ENCODE measurements at places on chromosomes 6 and 20. TPM values are rescaled to one million over a fixed set of nuclear protein-coding genes. Genes with fewer than 3 reads are reported as not detected.

DNA sequence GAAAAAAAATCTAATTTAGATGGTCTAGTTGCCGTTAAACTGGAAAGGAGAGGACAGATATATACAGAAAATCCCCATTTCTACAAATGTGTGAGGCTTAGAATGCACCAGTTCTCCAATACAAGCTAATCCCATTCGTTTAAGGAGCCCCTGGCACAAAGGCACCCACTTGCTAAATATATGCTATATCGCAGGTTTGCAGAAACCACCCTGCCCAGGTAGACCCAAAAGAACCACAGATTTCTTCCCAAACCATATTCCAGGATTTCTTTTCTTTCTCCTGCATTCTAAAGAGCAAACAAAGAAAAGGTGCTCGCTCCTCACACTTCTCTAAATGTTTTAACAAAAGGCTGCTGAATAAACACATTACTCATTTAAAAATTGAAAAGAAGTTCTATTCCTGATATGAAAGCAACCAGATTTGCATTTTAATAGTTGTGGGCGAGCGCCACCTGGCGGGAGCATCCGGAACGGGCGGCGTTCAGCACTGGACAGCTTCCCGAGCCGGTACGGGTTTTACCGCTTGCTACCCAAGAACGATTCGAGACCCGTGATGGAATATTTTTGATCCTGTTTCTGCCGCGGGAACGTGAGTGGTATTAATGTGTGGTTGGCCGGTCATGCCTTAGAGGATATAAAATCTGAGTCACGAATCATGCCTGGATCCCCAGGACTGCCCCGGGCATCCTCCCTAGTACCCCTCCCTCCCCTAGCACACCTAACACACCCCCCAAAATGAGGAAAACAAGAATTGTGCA lies 2.1 kb downstream of the PTPRT start:
- DNase-seq, result peak; percentile 79

DNA sequence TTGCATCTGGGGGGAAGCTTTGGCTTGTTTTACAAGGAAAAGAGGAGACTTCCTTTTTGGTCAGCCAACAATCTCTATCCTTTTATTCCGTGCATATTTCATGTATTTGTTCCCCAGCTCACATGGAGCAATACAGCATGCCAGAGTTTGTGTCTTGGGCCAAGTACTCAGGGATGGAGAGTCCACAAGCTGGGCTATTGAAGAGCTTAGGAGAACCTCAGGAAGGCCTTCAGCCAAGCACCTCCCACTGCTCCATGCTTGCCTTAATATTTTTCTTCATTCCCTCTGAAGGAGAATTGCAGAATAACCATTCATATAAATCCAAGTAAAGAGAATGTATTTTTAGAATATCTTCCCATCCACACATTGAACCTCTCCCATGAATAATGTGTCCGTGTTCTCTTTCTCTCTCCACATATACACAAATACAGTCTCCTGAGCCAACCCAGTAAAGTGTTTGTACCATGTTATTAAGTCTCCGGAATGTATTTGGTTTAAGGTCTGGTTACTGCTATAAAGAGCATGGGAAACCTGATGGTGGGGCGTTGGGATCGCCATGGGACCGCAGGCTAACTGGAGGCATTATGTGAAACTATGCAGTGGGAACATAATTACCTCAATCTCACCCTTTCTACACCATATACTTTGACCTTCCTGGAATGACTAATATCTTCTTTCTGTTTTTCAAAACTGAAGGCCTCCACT lies 3.0 kb downstream of the LAMA4 start:
- DNase-seq, result no peak

GRCh38 chr6:143549221-143549948 lies 37.9 kb upstream of the FUCA2 start:
- no peak for DNase-seq

MLIP gene
- total RNA-seq, result not detected

DNA sequence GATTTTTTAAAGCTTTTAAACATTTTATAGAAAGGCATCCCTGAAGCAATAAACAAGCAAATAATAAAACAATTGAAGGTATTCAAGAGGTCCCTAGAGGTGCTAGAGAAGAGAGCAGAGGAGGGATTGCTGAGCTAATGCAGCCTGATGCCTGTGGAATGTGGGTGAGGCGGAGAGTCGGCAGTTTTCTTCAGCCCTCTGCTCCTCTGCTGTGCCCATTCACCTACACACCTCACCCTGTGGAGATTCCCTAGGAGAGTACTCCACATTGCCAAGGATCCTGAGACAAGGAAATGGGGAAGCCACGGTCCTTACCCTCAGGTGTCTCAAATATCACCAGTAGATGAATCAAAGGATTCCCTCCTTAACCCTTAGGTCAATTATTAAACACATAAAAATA lies 199.8 kb upstream of the POU3F2 start:
- DNase-seq, result peak; percentile 9

C6orf58 gene
- not detected for total RNA-seq

CLVS2 gene
- not detected for total RNA-seq

GRCh38 chr6:107539849-107540464 lies 50.0 kb downstream of the SOBP start:
- DNase-seq, result no peak

GRCh38 chr6:49766762-49767161 lies 20.3 kb downstream of the PGK2 start:
- no peak for DNase-seq

DNA sequence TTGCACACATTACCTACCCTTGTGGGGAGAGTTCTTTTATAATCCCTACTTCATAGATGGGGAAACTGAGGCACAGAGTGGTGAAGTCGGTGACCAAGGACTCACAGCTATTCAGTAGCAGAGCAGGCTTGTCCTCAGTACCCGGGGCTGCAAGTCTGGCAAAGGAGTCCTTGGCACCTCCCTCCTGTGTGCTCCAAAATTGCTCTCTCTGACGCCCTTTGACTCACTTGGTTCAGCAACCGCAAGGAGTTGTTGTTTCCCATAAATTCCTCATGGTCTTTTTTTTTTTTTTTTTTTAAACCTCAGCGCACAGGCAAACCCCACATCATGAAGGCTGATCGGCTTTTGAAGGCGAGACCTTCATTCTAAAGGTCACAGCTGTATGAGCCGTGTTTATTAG lies 143.2 kb downstream of the CEBPB start:
- DNase-seq, result peak; percentile 73

All from PC-3 (cell line).